ENCODE measurements at places on chromosomes 2 and 18. TPM values are rescaled to one million over a fixed set of nuclear protein-coding genes. Genes with fewer than 3 reads are reported as not detected.

DYNAP gene
- not detected for total RNA-seq

ELAC1 gene
- 5.3 TPM for total RNA-seq

TMEM17 gene
- total RNA-seq: 0.51 TPM

STON1 gene
- total RNA-seq: 8.1 TPM

RSAD2 gene
- 1.2 TPM for total RNA-seq

MLPH gene
- total RNA-seq: 1.0 TPM

- no peak for DNase-seq
These were observed 51.3 kb upstream of the ACSL3 start for GRCh38 chr2:222809582-222809981.

DNA sequence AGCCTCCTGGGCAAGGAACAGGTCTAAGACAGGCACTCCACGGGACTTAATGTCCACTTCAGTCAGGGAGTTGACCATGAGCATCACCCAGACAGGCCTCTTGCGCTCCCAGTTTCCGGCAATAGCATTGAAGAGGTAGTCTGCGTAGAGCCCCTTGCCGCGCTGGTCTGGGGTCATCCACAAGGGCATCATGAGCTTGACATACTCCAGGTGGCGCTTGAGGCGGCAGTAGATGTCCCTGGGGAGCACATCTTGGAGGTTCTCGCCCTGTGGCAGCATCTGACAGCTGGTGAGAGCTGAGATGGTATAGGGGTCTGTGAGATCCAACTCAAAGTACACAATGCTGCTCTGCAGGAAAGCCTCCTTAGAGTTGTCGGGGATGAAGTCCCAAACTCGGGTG lies 10.6 kb downstream of the TRABD2A start:
- no peak for DNase-seq

DNA sequence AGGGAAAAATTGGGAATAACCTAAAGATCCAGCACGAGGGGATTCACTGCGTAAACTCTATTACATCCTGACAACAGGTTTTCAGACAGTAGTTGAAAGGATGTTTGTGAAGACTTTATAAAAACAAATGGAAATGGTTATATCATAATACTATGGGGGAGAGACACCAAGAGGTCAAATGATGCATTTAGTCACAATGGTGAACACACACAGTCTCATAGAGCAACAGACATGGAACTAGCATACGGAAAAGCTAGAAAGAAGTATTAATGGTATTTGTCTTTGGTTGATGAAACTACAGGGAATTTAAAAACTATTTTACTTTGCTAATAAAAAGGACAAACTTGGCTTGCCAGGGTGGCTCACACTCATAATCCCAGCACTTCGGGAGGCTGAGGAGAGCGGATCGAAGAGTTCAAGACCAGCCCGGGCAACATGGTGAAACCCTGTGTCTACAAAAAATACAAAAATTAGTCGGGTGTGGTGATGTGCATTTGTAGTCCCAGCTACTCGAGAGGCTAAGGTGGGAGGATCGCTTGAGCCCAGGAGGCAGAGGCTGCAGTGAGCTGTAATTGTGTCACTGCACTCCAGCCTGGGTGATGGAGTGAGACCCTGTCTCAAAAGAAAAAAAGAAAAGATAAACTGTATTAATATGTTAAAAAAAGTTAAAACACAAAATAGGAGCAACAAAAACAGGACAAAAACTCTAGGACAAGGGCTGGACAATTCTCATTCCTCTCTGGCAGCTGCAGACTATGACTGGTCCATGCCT lies 94.8 kb downstream of the MYCN start:
- DNase-seq: no peak

GRCh38 chr2:202718614-202719013 lies 83.8 kb downstream of the FAM117B start:
- peak; percentile 2 for DNase-seq

- DNase-seq: peak; percentile 62
These were observed 1.9 kb downstream of the CABLES1 start for GRCh38 chr18:23137097-23137635.

DNA sequence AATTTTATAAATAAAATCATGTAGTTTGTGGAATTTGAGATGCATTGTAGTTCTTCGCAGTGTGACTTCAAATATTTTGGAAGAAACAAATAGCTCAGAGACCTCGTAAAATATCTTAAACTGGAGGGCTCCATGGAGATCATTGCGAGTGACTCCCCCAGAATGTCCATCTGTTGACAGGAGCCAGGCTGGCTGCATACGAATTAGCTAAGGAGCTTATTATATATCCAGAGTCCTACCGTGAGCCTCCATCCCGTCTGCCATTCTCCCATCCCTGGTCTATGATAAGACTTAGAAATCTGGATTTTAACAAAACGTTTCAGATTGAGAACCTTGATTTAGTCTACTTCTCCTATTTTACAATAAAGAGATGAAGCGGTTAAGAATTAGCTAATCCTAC lies 80.2 kb downstream of the MSH2 start:
- DNase-seq: no peak

DNA sequence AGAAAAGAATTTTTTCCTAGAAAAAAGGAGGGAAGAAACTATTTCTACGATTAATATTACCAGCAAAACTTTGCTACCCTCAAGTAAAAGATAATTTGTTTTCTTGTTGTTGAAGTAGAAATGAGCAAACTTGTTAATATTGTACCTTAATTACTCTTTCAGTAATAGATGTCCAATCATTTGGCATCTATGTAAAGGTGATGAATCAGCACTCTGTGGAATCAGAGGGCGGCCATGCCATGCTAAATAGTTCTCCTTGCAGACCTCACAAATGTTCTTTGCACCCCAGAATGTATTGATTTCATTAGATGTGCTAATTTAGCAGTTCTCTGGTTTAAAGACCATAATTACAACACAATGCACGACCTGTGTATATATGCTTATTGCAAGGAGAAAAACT lies 29.1 kb upstream of the THSD7B start:
- DNase-seq: no peak

DNA sequence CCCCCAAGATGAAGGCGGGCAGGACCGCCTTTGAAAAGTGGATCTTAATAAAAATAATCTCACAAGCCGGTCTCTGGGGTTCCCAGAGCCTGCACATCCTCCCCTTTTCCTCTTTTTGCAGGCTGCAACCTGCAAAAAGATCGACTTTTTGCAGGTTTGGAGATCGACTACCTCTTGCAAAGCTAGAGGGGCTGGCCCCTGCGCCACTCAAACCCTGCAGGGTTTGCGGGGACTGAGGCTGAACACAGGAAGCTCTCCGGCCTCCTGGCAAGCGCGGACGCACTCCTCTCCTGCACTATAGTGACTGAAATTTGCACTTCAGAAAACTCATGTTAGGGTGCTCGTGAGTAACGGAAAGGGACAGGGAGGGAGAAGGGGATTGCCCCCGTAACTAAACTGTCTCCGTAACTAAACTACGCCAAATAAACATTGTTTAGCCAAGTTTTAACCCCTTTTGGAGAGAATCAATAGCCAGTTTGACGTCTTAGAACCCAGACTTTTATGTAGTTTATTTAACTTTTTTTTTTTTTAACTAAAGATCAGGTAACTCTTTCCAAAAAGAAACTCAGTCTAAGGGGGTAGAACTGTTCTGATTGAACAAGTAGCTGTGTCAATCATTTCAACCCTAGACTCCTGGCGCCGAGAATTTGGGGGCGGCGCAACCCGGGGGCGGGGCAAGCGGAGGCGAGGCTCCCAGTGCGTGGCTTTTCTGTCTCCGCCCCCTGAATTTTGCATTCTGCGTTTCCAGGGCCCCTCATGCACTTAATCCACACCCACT lies 2.5 kb downstream of the IGFBP5 start:
- DNase-seq: peak; percentile 50

GRCh38 chr18:36650906-36651305 lies 177.9 kb downstream of the TPGS2 start:
- no peak for DNase-seq

- no peak for DNase-seq
These were observed 40.2 kb downstream of the SEMA4F start for GRCh38 chr2:74694281-74694680.

DNA sequence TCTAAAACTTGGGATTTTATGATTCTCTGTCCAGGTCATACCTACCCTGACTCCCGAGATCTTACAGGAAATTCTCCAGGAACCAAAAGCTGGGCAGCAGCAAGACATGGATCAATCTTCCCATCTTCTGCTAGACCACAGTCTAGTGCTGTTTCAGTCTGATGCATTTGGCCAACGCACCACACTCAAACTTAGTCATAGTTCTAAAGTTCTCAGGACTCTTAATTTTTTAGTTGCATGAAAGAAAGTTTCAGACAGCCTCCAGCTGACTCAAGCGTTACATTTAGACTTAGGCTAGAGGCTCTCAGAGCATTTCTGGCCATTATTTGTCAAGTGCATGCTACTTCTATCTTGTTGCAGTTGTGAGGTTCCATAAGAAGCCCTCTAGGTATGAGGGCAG lies 230.1 kb upstream of the CCDC150 start:
- DNase-seq: no peak

- DNase-seq: no peak
These were observed 8.1 kb downstream of the PRLH start for GRCh38 chr2:237574467-237574866.
